ENCODE measurements at places on chromosomes 5 and 9.

DNA sequence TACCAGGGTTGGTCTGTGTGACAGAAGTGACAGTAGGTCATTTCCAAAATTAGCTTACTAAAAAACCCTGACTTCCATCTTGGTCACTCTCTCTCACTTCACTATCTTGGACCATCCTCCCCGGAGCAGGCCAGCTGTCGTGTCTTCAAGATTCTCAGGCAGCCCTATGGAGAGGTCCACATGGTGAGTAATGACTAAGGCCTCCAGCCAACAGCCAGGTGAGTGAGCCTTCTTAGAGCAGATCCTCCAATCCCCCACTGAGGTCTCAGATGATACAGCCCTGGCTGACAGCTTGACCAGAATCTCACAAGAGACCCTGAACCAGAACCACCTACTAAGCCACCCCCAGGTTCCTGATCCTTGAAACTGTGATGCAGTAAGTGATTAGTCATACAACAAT, 92.0 kb downstream of the DCP2 start:
- no peak for DNase-seq

DNA sequence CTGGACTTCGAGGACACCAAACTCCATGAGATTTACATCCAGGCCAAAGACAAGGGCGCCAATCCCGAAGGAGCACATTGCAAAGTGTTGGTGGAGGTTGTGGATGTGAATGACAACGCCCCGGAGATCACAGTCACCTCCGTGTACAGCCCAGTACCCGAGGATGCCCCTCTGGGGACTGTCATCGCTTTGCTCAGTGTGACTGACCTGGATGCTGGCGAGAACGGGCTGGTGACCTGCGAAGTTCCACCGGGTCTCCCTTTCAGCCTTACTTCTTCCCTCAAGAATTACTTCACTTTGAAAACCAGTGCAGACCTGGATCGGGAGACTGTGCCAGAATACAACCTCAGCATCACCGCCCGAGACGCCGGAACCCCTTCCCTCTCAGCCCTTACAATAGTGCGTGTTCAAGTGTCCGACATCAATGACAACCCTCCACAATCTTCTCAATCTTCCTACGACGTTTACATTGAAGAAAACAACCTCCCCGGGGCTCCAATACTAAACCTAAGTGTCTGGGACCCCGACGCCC, 1.3 kb downstream of the PCDHGC3 start:
- DNase-seq: no peak

- DNase-seq: no peak
These were observed 48.7 kb upstream of the ZNF366 start for GRCh38 chr5:72555871-72556270.

- DNase-seq: no peak
These were observed 194.7 kb downstream of the DNAH5 start for GRCh38 chr5:13749766-13750165.
